ENCODE measurements at places on chromosomes 5 and 9.

DNA sequence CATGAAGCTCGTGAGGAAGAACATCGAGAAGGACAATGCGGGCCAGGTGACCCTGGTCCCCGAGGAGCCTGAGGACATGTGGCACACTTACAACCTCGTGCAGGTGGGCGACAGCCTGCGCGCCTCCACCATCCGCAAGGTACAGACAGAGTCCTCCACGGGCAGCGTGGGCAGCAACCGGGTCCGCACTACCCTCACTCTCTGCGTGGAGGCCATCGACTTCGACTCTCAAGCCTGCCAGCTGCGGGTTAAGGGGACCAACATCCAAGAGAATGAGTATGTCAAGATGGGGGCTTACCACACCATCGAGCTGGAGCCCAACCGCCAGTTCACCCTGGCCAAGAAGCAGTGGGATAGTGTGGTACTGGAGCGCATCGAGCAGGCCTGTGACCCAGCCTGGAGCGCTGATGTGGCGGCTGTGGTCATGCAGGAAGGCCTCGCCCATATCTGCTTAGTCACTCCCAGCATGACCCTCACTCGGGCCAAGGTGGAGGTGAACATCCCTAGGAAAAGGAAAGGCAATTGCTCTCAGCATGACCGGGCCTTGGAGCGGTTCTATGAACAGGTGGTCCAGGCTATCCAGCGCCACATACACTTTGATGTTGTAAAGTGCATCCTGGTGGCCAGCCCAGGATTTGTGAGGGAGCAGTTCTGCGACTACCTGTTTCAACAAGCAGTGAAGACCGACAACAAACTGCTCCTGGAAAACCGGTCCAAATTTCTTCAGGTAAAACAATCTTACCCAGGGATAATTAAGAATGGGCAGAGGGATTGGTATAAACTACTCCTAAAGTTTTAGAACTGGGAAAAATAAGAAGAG is 12.9 kb downstream of the ITGA1 start:
- peak; percentile 77 for DNase-seq

- peak; percentile 91 for DNase-seq
These were observed 812.9 kb upstream of the ZNF608 start for GRCh38 chr5:125559296-125559695.

DNA sequence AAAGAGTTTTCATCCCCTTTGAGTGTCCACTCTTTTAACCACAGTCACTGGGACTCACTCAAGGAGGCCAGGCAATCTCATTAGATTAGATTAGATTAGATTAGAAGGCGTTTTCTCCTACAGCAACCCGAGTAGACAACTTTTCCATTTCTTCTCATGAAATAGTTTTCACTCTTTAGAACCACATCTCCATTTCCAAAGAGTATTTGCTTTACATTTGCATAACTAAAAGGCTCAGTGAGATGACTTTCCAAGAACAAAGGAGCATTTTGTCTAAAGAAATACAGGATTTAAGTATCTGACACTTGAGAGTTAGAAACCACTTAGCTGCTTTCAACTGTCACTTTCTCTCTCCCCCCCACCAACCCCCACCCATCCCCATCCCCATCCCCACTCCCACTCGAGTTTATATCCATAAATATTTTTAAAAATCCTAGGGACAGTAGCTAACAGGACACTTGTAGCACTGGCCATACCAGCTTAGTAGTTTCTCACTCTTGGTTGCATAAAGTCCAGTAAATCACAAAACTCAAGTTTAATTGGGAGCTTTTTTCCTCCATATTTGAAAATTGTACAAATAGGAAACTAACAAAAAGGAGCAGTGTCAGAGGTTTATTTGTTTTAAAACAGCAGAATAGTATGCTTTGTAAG is 2202.9 kb upstream of the WWC1 start:
- DNase-seq, result no peak

- DNase-seq, result no peak
These were observed 60.4 kb upstream of the RGMB start for GRCh38 chr5:98713027-98713426.

GRCh38 chr9:79824265-79824664 is 252.5 kb downstream of the TLE4 start:
- DNase-seq, result no peak

DNA sequence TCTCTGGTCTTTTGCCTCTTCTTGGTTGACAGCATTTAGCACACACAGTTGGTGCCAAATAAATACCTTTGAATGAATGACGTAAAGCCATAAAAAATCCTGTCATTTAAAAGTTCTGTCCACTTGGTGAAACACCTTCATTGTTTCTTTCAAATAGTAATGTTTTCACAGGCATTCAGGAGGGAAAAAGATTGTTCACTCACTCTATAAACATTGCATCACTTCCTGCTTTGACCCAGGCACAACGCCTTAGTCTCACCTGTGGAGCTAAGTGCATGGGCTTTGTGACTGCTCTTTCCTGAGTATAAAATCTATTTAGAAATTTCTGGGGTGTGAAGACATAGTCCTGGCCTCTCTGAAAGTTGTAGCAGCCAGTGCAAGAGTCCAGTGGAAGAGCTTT is 88.9 kb upstream of the CXCL14 start:
- no peak for DNase-seq

GRCh38 chr5:124279146-124279876 is 467.1 kb downstream of the ZNF608 start:
- no peak for DNase-seq

DNA sequence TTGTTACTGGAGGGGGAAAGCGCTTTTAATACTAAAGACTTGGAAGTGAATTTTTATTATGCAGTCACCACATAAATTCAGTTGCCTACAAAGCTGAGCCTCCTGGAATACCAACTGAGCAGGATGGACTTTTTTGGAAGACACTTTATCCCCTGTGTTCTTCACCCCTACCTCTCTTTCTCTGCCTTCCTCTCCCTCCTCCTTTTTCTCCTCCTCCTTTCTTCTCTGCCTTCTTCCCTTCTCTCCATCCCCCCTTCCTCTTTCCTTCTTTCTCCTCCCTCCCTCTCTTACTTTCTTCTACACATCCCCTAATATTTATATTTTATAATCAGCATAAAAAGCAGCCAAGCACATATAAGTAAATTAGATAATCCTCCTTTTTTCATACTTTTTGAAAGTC is 39.6 kb downstream of the MAP3K1 start:
- DNase-seq, result no peak

DNA sequence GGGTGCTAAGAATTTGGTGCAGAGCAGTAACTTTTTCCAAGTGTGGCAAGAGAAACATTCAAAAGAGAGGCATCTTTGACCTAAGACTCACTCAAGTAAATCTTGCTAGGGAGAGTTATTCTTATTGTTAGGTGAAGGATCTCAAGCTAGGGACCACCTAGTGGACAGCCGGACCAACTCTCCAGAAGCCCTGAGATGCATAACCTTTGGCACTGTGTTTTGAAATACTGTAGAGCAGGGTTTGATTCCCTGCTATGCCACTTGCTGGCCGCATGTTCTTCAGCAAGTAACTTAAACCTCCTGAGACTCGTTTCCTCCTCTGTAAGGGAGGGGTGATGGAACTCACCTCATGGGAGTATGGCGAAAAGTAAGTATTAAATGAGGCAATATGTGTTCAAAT is 336.1 kb upstream of the ADAMTSL1 start:
- no peak for DNase-seq

DNA sequence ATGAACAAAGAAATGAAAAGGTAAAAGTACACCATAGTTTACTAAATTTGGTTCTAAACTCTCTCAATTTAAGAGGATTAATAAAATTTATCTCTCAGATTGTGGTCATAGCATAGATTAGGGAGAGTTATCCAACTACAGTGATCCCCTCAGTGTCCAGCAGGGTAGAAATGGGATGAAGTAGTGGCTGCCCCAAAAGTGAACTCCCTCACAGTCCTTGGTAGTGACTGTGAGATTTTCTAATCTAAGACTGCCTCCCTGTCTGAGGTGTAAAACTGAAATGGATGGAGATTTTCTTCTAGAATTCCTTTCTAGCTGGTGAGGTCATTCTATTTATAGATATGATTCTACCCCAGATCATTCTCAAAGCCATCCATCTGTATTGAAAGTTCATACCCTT is 455.5 kb downstream of the ACTL7B start:
- no peak for DNase-seq

Data from lung microvascular endothelial cell (primary cell).